ENCODE measurements at places on chromosomes 1 and 21. TPM values are rescaled to one million over a fixed set of nuclear protein-coding genes. Genes with fewer than 3 reads are reported as not detected.

Gene SLC26A9
- 33.0 TPM for total RNA-seq

Gene AGBL4
- total RNA-seq: 0.16 TPM

Gene PTGER3
- total RNA-seq: 1.3 TPM

Gene SRRM1
- total RNA-seq: 50.4 TPM

GRCh38 chr1:1541956-1542765 lies 1.7 kb upstream of the TMEM240 start:
- DNase-seq: peak; percentile 36

DNA sequence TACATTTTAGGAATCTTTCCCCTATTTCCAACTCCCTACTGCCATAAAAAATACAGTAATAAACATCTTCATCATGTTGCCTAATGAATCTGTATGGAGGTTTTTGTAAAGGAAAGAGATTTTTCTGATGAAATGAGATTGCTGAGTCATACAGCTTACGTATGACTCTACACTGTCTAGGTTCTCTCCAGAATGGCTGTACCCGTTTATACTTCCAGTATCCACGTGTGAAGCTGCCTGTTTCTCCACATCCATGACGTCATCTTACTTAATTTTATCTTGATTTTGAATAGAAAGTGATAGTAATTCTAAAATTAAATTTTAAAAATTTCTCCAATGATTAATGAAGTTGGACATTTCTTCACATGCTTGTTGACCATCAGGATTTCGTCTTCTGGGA lies 103.7 kb downstream of the COQ8A start:
- DNase-seq: no peak

GRCh38 chr1:220952961-220953643 lies 73.9 kb downstream of the HLX start:
- no peak for DNase-seq

Gene PLEKHA6
- 20.0 TPM for total RNA-seq

GRCh38 chr1:107122225-107122624 lies 18.6 kb upstream of the NTNG1 start:
- DNase-seq: no peak

GRCh38 chr1:150072959-150073358 lies 5.4 kb downstream of the VPS45 start:
- no peak for DNase-seq

DNA sequence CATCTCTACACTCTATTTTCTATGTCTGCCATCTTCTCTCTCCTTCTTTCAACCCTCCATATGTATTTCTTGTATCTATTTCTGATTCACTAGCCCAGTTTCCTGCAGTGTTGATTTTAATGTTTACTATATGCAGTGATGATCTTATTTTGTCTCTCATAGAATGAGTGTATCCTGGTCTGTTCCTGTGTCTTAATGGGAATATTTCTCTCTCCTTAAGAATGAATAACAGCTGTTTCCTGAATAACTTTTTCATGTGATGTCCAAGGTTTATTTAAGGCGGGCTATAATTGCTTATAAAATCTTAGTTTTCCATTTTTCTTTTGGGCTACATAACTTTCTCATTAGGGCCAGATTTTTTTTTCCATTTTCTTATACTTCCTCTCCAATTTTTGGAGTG lies 144.5 kb downstream of the C1orf21 start:
- DNase-seq: no peak

- peak; percentile 57 for DNase-seq
These were observed 95.4 kb upstream of the KLHDC7A start for GRCh38 chr1:18385239-18385790.

GRCh38 chr1:203627851-203628200 lies 1.2 kb downstream of the ATP2B4 start:
- DNase-seq: no peak

DNA sequence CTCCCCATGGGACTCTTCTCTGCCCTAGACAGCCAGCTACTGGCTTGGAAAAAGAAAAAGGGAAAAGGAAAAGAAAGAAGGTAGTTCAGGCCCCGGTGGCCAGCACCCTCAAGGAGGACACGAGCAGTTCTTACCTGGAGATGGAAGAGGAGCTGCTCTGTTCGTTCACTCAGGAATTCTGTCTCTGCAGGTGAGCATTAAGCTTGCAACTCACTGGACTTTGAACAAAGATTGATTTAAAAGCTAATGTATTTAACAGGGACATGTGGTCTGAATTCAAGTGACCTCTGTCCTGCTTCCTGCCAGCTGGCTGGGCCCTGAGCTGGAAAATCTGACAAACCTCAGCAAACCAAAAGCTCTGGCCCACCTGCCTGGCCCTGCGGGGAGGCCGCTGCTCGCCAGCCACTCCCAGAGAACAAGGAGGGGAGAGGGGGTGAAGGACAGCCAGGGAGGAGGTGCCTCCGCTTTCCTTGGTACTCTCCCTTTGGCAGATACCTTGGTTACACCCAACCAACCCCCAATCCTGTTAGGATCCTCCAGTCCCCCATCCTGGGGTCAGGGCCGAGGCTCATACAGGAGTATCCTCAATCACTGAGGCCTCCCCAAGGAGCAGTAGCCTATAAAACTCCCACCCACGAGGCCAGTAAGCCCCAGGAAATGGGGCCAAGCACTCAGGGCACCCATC lies at the start of gene PDZK1:
TSS of gene PDZK1 (minus strand) at position 186 of the 685 bp plus-strand sequence. CDS start 19,347 bp downstream, outside the sequence.
- DNase-seq: no peak

- DNase-seq: no peak
These were observed 3.0 kb downstream of the MORC3 start for GRCh38 chr21:36323032-36323431.

Gene TMEM125
- total RNA-seq: not detected
